ENCODE measurements at places on chromosomes 12 and 14.

- DNase-seq: no peak
Observed at GRCh38 chr12:129201029-129201428, 347.8 kb downstream of the GLT1D1 start.

- no peak for DNase-seq
Observed at GRCh38 chr12:13503094-13503835, 306.7 kb downstream of the EMP1 start.

DNA sequence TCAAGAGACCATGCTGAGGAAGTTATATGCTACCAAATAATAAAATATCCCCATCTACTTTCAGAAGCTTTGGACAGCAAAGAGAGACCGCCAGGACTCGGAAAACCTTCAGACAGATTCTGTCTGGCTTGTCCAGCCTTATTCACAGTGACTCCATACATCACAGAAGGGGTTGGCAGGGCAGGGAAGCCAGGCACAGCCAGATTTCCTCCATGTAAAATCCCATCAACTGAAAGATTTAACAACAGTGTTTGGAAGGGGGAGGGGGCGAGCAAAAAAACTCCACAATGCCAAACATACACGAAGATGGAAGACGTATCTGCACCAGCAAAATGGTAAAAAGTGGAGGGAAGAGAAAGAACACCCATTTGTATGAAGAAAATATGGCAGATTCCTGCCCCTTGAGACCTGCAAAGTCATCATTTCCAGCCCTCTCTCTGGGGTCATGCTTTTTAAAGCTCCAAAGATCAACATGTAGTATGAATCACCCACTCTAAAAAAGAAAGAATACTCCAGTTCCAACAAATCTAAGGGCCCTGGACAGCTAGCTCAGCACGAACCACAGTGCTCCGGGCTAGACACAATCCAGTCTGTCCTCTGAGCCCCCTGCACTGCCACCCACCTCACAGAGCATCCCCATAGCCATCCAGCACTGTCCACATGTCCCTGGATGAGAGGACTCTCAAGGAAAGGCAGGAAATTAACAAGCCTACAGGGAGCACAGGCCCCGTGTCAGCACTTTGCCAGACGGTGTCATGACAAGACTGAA is 116.4 kb downstream of the DICER1 start:
- no peak for DNase-seq

DNA sequence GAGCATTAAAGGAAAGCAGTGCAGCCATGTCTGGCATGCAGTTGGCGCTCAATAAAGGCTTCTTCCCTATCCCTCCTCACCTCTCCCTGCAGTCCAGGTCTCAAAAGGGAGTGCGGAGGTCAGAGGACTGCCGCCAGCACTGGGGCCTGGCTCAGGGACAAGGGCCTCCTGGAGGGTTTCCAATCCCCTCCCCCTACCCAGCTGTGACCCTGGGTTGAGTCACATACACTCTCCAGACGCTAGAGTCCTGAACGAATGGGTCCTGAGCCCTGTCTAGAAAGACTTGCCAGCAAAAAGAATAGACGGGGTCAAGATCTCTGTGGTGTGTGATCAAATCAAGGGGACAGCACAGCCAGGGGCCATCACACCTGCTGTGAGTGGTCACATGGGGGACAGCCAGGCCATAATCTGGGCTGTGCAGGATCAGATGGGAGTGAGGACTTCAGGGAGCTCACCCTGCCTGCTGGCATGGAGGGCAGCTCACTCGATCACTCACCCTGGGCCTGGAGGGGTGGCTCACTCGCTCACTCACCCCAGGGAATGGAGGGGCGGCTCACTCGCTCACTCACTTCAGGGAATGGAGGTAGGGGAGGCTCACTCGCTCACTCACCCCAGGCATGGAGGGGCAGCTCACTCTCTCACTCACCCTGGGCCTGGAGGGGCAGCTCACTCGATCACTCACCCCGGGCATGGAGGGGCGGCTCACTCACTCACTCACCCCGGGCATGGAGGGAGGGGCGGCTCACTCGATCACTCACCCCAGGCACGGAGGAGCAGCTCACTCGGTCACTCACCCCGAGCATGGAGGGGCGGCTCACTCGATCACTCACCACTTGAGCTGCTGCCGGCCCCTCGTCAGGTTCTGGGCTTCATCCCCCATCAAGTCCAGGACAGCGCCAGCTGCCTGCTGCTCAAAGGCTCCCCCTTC is 12.8 kb downstream of the CFAP73 start:
- no peak for DNase-seq

DNA sequence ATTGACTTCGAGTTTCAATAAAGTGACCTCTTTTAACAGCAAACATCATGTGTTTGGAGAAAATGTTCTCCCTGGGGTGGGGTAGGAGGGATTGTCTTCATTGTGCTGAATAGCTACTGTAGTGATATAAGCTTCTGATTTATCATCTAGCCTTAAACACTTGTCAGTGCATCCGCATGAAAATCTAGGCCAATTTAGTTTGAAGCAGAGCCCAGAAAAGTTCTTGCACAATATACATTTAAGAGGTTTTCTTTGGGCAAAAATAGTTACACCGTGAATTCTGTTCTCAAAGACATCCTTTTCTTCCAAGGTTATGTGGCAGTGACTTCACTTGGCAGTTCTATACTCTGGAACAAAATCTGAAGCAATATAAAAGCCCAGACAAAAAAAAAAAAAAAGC is 136.0 kb upstream of the IFNG-AS1 start:
- no peak for DNase-seq

GRCh38 chr12:70875628-70876027 is 44.9 kb downstream of the PTPRR start:
- DNase-seq: no peak

- DNase-seq: peak; percentile 88
Observed at GRCh38 chr12:120292661-120293531, at the start of gene RNU4-1. Gene RNU4-1 (minus strand): TSS chr12:120293237.

- DNase-seq: no peak
Observed at GRCh38 chr12:24307716-24308335, 358.4 kb upstream of the SOX5 start.

DNA sequence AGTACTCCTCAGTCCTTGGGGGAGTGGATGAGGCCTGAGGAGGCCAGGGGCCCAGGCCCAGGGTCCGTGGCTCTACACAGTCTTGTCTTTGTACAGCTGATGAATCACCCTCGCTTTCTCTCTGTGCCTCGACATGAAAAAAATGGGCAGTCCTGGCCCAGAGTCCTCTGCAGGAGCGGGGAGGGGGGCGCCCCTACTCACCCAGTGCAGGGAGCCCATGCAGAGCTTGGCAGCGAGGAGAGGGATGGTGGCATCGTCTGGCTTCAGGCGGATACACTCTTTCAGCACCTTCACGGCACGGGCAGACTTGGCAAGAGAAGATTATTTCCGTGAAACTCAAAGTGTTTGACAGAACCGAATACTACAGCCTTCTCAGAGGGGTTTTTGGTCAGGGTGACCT is 159.3 kb downstream of the TTC7B start:
- DNase-seq: no peak

DNA sequence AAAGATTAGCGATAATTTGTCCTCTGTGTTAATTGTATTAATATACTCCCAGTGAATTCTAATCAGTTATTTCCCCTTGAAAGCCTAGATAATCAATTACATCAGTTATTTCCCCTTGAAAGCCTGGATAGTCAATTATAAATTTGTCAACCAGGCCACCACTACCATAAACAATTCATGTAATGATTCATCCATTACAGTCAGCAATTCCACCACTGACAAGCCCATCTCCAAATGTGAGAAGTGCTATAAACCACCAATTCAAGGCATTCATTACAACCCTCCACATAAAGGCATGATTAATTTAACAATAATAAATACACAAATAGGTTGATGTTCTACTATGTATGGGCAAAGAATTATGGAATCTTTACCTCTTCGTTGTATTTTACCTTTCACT is 40.9 kb downstream of the INTS13 start:
- no peak for DNase-seq

- DNase-seq: peak; percentile 41
Observed at GRCh38 chr12:74021937-74022336, 515.7 kb upstream of the ATXN7L3B start.

DNA sequence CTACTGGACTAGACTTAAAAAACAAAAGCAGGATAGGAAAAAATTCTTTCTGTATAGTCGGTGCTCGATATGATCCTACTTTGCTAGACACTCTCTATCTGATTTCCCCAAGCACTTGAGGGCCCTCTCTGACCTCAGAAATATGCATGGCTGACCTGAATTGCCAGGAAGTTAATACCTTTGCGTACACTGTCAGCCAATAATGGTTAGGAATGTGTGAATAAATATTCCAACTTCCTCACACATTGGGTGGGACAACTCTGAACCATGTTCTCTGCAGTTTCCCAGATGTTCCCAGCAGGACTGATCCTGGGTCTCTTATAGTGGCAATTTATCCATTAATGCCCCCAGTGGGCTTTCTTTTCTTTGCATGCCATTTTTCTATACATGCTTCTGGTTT is 20.5 kb upstream of the RPL10L start:
- DNase-seq: no peak

DNA sequence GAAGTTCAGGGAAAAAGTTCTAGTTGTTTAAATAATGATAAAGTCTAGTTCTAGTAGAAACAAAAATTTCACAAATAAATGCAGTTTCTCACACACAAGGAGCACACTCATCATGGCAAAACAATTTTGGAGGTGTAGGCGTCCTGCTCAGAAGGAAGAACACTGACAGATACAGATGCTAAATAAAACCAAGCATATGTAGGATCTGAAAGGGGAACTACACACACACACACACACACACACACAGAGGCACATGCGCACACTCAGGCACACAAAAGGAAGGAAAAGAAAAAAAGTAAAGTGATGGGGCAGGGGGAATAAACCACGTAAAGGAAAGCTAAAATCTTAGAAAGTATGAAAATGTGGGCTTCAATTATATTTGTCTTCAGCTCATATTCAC is 117.7 kb downstream of the SOX5 start:
- DNase-seq: no peak

- no peak for DNase-seq
Observed at GRCh38 chr14:52352569-52352968, 38.5 kb downstream of the PTGER2 start.

DNA sequence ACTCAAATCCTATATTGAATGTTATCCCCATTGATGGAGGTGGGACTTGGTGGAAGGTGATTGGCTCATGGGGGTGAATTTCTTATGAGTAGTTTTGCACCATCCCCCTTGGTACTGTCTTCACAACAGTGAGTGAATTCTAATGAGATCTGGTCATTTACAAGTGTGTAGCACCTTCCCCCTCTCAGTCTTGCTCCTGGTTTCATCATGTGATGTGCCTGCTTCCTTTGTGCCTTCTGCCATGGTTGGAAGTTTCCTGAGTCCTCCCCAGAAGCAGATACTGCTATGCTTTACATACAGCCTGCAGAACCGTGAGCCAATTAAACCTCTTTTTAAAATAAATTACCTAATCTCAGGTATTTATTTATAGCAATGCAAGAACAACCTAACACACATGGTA is 302.4 kb upstream of the KITLG start:
- no peak for DNase-seq

- DNase-seq: no peak
Observed at GRCh38 chr14:72013721-72014345, 81.6 kb downstream of the RGS6 start.

DNA sequence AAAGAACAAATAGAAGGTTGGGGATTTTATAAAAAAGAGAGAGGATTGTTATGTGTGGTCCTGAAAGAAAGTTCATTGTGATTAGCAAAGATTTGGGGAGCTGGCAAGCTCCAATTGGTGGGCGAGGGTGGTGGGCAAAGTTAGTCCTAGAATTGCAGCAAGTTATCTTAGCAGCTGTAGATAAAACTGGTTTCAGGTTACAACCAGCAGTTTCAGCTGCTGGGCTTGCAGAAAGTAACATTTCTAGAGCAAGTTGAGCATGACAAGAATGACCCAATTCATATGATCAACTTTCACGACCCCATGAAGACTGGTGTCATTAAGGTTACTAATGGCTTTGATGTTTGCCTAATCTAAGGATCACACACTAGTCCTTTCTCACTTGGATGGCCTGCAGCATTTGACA is 177.9 kb upstream of the NUDT4 start:
- no peak for DNase-seq

DNA sequence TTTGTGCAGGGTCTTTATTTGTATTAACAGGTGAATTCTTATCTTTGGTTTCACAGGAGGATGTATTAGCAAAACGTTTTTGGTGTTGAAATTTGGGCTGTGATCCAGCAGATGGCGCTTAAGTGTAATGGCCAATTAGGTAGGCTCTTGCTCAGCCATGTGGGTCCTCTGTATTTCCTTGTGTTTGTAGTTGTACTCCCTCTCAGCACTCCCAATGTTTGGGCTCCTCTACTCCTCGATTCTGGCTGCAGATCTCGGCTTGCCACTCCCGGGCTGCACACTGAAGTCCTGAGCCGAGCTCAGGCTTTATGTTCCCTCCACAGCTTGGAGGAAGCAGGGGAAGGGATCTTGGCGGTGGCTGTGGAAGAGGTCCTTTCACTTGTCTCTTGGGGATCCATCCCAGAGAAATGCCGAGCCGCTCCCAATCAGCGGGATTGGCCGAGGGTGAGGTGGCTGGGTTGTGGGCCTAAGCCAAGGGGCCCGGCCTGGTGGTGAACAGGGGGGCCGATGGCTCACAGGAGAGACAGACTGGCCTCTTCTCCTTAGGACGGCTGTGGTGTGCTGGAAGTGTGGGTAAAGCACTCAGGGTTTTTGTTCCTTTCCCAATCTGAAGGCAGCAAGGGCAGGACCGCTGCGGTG is 133.7 kb downstream of the AEBP2 start:
- peak; percentile 89 for DNase-seq

DNA sequence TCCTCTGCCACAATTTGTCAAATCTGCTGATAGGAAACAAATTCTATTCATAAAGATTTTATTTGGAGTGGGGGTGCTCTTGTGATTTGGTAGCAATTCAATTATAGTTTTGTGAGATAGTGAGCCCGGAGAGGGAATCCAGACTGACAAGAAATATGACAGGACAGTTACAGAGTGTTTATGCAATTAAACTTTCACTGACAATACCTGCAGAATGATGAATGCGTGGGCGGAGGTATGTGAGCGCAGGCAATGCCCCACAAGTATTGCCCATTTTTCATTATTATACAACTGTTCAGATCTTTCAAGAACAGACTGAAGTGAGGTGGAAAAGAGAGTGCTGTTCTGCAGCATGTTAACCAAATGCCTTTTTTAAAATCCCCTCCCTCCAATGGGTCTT is 259.0 kb downstream of the EGLN3 start:
- DNase-seq: no peak

Data from lung microvascular endothelial cell (primary cell).